ENCODE measurements at places on chromosomes 2 and 18.

GRCh38 chr2:166957686-166958085, 69.4 kb downstream of the XIRP2 start:
- no peak for ATAC-seq

DNA sequence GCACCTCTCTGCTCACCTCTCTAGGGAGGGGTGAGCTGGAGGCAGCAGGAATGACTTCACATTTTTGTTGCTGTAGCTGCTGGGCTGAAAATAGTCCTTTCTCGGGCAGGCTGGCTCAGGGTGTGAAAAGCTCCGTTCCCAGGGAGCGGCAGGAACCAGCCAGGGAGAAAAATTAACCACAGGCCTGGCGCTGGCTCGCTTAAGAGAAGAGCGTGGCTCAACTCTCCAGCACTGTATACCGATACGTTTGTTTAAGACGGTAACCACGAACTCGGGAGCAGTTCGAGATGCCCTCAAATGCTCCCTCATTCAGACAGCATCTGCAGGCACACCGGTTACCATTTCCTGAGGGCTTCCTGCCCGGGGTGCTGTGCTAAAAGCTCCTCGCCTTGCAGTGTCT, 129.6 kb downstream of the CELF4 start:
- peak; percentile 68 for ATAC-seq

DNA sequence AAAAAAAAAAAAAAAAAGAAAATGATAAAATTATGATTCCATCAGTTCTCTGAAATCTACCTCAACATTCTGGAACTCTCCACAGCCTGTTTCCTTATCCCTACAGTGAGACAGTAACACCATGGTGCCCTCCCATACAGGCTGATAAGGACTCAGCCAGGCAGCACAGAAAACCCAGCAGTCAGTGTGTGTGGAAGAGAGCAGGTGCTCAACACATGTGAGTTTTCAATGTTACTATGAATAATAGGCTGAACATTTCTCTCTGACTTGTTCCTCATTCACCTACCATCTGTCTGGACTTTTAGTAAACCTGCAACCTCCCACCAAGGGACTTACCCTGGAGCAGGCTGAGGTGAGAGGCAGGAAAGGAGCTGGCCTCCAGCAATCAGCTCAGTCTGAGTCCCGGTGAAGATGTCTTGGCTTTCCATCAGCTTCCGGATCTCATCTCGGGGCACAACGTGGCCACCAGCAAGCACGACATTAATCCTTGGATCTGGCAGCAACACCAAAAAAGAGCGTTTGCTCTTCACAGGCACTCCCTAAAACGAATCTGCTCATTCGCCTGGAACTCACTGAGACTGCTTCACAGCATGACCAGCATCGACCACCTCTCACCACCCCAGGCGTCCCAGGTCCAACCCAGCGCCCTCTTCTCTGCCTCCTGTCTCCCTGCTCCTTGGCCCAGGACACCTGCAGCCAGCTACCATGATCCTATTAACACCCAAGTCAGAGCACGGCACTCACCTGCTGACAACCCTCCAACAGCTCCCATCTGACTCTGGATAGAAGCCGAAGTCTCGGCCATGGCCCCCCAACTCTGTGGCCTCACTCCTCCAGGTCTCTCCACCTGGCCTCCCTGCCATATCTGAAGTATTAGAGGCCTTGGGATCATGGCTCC, 16.5 kb downstream of the PASK start:
- peak; percentile 63 for ATAC-seq

DNA sequence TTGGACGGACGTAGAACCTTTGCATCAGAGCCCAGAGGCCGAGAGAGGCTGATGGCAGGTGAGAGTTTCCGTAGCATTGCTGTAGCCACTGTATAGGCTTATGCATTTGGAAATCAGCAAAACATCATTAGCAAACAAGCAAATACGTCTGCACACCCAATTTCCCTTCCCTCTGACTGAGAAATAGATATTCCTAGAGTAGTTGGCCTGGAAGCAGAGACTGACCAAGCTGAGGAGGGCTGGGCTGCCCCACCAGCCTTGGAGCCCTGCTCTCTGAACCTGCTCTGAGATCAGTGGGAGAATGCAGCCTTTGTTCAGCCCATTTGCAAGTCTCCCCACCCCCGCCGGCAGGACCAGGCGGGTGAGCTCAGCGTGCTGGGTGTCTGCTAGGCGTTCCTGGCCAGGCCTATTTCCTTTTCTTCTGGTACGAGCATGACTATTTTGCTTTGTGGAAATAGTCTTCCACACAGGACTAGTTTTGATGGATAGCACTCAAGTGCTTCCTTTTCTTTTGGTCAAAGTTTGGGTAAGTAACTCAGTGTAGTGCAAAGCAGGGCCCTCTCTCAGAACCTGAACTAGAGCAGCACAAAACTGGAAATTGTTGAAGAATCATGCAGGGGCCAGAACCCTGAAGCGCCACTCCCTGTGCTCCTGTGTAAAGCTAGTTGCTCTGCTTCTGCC, 21.9 kb upstream of the RNF149 start:
- ATAC-seq, result peak; percentile 96

DNA sequence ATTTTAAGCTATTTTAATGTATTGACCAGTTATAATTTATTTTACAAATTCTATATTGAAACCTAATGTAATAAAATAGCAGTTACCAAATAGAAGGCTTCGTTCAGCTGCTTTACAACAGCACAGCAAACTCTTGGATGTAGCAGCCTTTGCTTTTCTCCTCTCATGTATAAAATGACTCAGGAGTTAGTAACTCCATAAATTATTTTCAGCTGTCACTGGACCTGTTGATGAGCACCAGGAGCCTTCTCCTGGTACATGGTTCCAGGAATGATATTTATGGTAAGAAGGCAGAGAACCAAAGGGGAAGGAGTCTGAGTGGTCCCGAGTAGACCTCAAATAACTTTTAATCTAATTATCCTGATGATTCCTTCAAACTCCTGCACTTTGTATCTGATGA, 256.4 kb upstream of the NETO1 start:
- ATAC-seq, result no peak

- ATAC-seq, result no peak
Observed at GRCh38 chr2:171772373-171772772, 85.1 kb downstream of the DYNC1I2 start.
